Activated CD4-positive, alpha-beta T cell treated with anti-CD3 and anti-CD28 coated beads, Interleukin-2, amount 50 U/mL, for 24 hours (primary cell): ENCODE measurements at places on chromosomes 12 and 14.

- no peak for DNase-seq
Observed at GRCh38 chr12:25695574-25695973, 142.5 kb upstream of the LMNTD1 start.

- DNase-seq = no peak
Observed at GRCh38 chr14:89543425-89543790, 126.4 kb upstream of the FOXN3 start.

DNA sequence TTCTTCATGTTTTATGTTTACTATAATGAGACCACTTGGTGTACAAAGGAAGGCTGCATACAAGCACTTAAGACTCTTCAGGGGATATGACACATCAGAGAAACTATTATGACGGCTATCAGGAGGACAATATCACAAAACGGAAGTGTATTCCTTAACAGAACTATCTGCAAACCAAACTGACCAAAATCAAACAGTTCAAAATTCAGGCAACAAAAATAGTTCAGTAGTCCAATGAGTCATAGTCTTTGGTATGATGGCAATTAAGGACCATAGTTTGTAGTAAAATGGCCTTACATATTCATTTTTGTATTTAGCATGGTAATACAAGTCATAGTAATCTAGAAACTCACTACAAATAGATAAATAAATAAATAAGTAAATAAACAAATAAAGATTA, 1638.7 kb upstream of the SEL1L start:
- DNase-seq = no peak

DNA sequence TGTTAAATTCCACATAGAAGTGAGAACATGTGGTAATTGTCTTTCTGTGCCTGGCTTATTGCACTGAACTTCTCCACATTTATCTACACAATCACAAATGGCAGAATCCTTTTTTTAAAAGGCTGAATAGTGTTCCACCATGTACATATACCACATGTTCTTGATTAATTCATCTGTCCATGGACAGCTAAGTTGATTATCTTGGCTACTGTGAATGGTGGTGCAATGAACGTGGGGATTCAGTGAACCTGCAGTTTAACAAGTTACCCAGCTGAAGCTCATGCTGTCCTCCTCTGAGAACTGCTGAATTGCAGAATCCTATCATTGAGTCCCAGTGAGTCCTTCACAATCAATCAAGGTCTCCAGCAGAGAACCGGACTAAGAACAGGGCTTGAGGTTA, 74.9 kb downstream of the TBK1 start:
- no peak for DNase-seq

- no peak for DNase-seq
Observed at GRCh38 chr12:41254004-41254914, 66.1 kb downstream of the PDZRN4 start.

DNA sequence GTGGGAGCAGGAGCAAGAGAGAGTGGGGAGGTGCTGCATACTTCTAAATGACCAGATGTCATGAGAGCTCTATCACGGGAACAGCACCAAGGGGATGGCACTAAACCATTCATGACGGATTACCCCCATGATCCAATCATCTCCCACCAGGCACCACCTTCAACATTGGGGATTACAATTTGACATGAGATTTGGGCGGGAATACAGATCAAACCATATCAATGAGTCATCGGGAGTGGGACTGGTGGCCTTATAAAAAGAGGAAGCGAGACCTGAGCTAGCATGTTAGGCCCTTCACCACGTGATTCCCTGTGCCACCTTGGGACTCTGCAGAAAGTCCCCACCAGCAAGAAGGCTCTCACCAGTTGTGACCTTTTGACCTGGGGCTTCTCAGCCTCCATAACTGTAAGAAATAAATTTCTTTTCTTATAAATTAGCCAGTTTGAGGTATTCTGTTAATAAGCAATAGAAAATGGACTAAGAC, 28.7 kb downstream of the COX8C start:
- DNase-seq = no peak
